ENCODE measurements at places on chromosomes 2 and 18.

DNA sequence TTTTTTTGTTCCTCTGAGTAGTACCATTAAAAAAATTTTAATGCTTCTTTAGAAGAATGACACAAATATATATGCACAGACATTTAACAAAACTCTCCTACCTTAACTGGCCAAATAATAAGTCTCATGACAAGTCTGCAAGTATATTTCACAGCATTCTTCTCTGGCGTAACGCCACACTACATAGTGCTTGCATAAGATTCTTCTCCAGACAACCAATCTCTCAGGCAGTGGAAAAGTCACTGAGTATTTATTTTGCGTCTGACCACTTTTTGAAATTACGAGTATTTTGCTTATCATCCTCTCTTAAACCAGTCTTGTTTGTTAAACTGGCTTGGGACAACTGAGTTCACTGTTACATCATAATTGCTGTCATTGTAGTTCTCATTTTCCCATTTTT, 749.2 kb downstream of the ADCYAP1 start:
- DNase-seq: no peak

DNA sequence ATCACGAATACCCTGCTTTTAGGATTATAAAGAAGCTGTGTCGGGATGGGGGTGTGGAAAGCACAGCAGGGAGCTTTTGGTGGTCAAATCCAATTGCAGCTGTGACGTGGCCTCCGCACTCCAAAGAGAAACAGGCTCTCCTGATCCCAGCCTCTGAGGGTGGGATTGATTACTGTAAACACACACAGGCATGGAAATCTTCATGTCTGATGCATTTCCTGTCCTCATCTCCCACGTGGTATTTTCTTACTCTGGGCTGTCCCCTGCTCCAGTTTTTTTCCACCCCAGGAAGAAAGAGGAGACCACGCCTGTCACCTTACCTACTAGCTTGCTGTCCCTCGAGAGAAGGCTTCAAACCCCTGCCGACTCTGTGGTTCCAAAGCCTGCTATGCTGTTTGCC, 22.7 kb downstream of the RNF152 start:
- peak; percentile 34 for DNase-seq

GRCh38 chr2:239543702-239544101, 142.9 kb upstream of the HDAC4 start:
- DNase-seq: no peak

GRCh38 chr2:239657236-239657635, 256.4 kb upstream of the HDAC4 start:
- DNase-seq: no peak
